ENCODE measurements at places on chromosomes 16 and 17.

DNA sequence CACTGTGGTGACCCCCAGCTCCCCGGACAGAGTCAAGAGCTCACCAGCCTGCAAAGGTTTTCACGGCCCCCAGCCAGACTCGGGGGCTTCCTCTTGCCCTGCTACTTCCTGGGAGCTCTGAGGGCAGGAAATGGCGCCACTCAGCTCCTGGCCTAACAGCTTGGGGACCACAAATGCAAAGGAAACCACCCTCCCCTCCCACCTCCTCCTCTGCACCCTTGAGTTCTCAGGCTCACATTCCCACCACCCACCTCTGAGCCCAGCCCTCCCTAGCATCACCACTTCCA, 375 bp upstream of the SPN start:
- DNase-seq, result no peak

GRCh38 chr17:58043221-58044181, 36.5 kb upstream of the SRSF1 start:
- no peak for DNase-seq

DNA sequence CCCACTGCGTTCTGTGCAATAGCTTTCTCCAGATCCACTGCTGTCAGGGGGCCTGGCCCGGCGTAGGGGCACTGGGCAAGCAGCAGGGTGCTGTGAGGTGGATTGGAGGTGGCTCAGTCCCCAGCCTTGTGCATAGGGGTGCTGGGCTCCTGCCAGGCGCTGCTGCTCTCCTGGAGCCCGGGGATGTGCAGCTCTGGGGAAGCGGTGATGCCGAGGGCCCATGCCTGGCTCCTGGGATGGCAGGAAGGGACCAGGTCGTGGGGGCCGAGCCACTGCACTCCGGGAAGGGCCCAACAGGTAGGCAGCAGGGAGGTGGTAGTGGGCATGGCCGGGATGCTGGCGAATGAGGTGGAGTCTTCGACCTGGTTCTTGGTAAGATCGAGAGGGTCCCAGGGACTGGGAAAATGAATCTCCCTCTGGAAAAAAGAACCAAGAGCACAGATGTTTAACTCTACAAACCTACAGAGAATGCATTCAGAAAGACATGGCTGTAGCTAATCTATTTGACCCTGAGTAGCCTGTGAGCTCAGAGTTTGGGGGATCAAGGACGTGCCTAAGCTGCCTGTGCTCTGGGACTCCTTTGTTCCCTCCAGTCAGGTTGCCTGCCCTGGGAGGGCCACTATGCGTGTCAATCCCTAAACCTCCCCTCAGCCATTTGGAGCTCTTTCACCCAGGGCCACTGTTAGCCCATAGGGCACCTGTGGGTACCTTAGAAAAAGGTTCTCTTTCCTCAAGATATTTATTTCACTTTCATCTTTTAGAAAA, 6.6 kb upstream of the SUPT4H1 start:
- DNase-seq, result no peak

DNA sequence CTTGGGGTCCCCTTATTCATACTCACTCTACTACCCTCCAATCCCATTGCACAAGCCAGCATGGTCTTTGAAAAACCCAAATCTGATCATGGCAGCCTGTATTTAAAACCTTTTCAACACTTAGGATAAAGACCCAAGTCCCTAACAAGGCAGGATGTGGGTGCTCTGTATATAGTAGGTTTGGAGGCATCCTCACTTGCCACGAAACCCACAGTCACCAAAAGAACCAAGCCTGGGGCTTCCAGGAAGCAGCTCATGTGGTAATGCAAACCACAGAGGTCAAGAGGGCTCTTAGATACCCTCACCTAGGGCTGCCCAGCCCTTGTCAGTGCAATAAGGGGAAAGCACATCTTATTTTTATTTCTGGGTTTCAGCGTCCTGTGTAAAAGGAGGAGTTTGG, 218.6 kb upstream of the ASIC2 start:
- no peak for DNase-seq

DNA sequence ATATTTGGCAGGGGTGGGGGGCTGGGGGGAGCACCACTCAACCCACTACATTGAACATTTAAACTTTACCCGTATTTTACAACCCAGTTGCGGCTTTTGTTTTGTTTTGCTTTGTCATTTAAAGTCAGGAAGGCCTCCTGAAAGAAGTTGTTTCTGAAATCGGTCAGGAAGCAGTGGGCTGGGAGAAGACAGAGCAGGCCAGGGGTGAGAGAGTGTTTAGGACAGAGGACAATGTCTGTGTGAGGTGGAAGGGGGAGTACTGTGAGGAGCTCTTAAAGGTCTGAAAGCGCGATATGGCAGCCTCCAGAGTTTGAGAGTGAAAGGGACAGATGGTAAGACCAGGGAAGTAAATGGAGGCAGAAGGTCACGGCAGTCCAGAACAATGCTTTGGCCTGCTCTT, 6.1 kb upstream of the WFIKKN2 start:
- no peak for DNase-seq

GRCh38 chr17:3808701-3809100, 7.7 kb upstream of the ITGAE start:
- DNase-seq, result no peak

DNA sequence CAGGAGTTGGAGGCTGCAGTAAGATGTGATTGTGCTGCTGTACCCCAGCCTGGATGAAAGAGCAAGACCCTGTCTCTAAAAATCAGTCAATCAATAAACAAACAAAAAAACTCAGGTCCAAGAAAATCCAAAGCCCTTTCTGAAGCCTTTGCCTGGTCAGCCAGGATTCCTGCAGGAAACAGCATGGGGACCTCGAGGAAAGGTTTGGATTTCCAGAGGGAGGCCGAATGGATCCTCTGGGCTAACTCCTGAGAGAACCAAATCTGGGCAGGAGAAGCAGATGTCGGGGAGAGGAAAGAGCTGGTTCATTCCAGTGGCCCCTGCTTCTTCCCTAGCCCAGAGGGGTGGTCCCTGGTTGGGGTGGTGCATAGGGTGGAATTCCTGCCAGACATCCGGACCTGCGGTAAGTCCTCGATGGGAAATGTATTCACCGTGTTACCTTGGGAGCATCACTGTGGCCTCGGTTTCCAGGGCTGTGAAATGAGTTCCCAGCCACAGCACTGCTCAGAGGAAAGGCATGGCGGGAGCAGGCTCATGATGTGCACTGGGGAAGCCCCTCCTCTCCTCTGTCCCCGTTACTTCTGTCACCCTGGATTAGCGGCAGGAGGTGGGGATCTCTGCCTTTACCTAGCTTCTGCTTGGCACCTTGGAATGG, 75.1 kb downstream of the CYLD start:
- no peak for DNase-seq

DNA sequence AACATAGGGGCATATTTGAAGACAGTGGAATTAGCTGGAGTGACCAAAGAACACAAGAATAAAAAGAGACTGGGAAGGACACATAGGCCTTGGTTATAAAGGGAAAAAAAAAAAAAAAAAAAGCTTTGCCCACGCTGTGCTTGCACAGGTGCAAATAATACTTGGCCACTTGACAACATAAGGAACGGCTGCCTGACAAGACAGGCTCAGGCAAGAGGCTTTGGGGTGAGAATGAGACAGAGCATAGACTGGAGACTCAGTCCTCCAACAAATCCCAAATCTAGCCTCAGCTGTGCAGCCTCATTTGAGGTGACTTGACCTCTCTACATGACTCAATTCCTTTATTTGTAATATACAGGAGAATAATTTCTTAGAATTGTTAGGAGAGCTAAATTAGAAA, 332.8 kb upstream of the DYNLRB2 start:
- DNase-seq, result no peak

GRCh38 chr17:55161935-55162555, 102.7 kb upstream of the HLF start:
- peak; percentile 66 for DNase-seq

DNA sequence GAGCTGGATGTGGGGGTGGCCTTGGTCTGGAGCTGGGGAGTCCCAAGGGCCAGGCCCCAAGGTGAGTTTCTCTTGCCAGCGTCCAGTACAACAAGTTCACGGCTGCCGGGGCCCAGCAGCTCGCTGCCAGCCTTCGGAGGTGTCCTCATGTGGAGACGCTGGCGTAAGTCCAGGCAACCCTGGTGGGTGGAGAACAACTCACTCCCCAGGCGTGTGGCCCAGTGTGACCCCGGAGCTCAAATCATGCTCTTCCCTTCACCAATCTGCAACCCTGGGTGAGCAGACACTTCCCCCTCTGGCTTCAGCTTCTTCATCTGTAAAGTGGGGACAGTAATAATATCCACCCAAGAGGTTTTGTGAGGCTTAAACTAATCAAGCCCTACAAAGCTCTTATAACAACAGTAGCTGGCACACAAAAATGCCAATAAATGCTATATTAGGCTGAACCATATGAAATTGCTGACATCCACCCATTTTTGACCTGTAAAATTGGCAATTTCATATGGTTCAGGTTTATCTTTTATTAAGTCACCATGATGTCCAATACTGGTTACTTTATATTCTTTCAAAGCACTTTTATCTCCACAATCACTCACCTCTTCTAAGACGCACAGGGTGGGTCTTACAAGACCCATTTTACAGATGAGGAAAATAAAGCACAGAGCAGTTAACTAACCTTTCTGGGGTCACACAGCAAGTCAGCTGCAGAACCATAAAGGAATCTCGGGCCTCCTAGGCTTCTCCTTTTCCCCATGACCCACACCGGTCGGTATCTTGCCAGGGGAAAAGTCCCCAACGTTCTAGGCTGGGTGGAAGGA, 19.7 kb downstream of the DEXI start:
- DNase-seq, result peak; percentile 59

DNA sequence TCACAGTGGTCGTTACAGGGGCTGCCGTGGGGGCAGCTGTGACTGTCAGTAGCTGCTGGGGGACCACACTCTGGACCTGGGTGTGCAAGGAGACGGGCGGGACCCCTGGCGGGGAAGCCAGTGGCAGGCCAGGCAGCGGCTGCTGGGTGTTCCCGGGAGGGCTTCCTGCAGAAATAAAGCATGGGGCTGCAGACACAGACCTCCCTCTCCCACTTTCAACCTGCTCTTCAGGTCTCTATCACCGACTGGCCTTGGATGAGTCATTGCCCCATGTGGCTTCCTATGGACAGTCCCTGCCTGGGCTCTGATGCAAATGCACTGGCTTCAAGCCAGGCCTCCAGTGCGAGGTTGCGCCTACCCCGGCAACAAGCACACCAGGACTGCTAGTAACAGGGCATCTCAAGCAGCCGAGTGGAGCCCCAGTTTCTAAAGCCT, 17.2 kb downstream of the SREBF1 start:
- DNase-seq, result peak; percentile 91

DNA sequence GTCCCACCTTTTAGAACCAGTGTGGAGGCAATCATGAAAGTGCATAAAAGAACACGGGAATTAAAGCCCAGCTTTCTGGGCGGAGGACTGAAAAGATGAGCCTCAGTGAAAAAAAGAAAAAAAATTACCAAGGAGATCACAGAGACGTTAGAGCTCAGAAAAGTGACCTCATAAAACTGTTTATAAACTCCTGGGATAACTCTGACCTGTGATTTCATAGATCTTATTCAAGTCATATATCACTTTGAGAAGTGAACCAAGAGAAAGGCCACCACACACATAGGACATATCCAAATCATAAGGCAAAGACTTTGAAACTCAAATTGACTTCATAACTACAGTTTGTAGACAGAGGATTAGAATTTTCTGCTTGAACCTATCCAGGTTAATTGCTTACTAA, 90.1 kb downstream of the KCNJ2 start:
- no peak for DNase-seq

GRCh38 chr16:7689234-7689633, 356.6 kb downstream of the RBFOX1 start:
- no peak for DNase-seq

DNA sequence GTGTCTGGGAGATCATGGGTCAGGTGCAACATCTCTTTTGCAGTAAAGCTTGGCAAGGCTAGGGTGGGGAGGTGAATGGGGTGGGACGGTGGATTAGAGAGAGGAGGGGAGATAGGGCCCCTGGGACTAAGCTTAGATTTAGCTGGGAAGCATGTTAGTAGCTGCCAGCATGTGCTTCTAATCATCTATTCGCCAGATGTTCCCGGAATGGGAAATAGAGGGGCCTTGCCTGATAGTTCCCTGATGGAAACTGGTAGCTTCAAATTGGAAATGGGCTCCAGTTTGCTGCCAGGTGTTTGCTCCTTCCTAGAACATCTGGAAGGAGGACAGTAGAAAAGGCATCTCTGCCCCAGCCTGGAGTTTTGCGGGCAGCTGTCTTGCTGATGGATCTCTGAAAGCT, 176.1 kb downstream of the CCDC182 start:
- no peak for DNase-seq

- no peak for DNase-seq
Measured at GRCh38 chr17:37305406-37305905, 70.3 kb upstream of the C17orf78 start.

DNA sequence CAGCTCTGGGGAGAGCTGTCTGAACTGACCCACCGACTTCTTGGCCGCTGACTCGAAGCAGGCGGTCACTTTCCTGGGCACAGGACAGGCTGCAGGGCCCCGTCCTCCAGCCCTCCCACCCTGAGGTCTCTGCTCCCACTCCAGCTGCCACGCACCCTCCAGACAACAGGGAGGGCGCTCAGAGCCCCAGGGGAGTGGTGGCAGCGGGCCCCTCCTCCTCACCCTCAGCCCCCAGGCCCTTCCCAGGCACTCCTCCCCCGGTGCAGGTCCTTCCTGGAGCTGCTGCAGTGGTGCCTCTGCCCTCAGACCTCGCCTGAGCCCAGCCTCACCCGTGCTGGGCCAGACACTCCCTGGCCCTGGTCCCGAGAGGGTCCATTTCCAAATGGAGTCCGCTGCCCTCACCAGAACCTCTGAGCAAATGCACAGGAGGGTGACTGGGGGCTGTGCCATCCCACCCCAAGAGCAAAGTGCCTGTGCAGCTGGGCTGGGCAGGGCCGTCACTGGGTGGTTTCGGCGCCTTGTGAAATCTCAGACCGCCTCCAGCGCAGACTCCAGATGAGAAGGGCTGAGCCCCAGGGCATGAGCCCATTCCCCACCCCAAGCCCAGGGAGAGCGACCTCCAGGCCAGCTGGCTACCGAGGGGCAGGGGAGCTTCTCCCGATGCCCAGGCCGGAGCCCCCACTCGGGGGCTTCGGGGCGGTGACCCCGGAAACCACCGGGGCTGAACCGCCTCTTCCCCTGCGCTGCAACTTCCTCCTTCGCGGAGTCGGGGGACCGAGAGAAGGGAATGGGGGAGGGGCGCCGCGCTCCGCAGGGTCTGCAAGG, 717 bp downstream of the CYBA start:
- DNase-seq, result peak; percentile 50

DNA sequence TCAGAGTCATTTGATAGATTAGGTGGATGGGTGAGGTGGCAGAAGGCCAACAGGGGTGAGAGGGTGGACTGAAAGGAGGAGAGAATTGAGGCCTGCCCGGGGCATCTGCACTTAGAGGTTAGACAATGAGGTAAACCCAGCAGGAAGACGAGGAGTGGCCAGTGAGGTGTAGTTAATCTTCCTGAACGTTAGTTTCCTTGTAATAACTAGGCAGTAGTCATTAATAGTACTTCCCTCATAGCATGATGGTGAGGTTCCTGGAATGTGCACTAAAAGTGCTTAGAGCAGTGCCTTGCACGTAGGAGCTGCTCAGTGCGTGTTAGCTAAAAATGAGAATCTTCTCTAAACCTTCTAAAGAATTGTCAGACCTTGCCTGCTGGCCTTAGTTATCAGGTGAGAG, 13.5 kb upstream of the KSR1 start:
- DNase-seq, result no peak

GRCh38 chr16:85918436-85918835, 19.5 kb downstream of the IRF8 start:
- DNase-seq, result no peak

GRCh38 chr17:7586673-7587419, 3.0 kb downstream of the SOX15 start:
- no peak for DNase-seq

- peak; percentile 84 for DNase-seq
Measured at GRCh38 chr16:10992797-10993196, 48.4 kb downstream of the CLEC16A start.

- DNase-seq, result no peak
Measured at GRCh38 chr17:82035956-82036633, 1.4 kb downstream of the DCXR start.

GRCh38 chr17:50056217-50056960, 479 bp downstream of the ITGA3 start:
- peak; percentile 47 for DNase-seq

Measured in AG08395 (cell line).